ENCODE measurements at places on chromosomes 1 and 21.
A peak's percentile ranks its signal among the peaks of the same experiment; 100 is the strongest.

DNA sequence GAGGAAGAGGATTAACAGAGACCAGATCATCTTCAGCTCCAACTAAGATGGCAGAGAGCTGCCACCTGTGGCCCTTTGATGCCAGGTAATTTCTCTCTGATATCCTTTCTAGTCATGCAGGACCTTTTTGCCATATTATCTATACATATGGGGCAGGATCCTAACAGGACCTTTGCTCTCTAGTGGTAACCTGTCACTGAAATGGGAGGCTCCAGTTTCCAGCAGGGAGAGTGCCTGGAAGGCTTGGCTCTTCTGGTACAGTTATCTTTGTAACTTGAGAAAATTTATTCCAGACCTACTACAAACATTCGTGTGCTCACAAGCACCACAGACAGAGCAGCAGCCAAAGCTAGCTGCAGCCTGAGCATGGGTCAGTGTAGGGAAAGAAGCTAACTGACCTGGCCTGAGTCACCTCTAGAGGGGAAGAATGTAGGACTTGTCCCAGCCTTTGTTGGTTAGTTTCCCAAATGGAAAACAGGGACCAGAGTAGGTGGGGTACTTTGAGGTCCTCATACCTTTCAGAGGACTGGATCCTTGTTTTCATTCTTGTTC lies 86.5 kb upstream of the MACF1 start:
- H3K27ac ChIP-seq = no peak overlapping the region
- peaks cover 11% of the 10 kb centered on the region for H3K4me1 ChIP-seq
- H3K27me3 ChIP-seq = no peaks in the 10 kb centered on the region
- no peak overlapping the region for H3K4me3 ChIP-seq

DNA sequence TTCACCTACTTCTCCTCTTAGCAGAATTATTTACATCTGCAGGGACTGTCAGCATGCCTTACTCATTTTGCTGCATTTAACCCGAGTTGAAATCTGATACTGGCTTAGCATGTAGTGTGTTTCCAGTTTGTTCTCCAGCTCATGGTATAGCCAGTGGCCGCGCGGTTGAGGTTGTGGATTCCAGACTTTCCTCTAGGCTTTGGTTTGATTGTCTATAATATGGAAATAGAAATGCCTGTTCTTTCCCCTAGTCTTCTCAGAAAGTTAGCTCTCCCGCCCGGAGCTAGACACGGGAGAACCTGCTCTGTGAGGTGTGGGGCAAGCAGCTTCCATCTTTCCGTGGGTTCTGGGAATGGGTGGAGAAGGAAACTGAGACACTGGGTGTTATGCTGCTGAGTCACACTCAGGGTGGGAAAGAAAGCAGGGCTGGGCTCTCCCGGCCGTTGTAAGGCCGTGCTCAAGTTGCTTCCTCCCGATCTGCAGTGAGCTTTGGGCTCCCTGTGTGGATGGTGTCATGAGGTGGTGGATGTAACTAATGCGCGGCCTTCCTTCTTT lies 206.8 kb upstream of the TMEM51 start:
- H3K27me3 ChIP-seq = no peaks in the 10 kb centered on the region
- H3K27ac ChIP-seq = no peak overlapping the region
- H3K36me3 ChIP-seq = no peaks in the 10 kb centered on the region

GRCh38 chr1:66770240-66770639 lies 18.0 kb downstream of the DYNLT5 start:
- no peak overlapping the region for H3K4me3 ChIP-seq
- no peak overlapping the region for H3K27ac ChIP-seq
- no peaks in the 10 kb centered on the region for H3K36me3 ChIP-seq

- no peak overlapping the region for H3K4me3 ChIP-seq
- DNase-seq = no peak
- H3K4me1 ChIP-seq = no peaks in the 10 kb centered on the region
- H3K27ac ChIP-seq = no peak overlapping the region
Measured at GRCh38 chr1:160755461-160755860, 16.4 kb downstream of the SLAMF7 start.

- DNase-seq = no peak
- H3K4me3 ChIP-seq = no peak overlapping the region
- H3K27me3 ChIP-seq = no peaks in the 10 kb centered on the region
- H3K36me3 ChIP-seq = peaks cover 44% of the 10 kb centered on the region
- H3K27ac ChIP-seq = no peak overlapping the region
- H3K4me1 ChIP-seq = peaks cover 10% of the 10 kb centered on the region
Measured at GRCh38 chr21:46316708-46317324, 6.9 kb downstream of the C21orf58 start.

- H3K27me3 ChIP-seq = no peaks in the 10 kb centered on the region
- no peak for DNase-seq
- H3K4me3 ChIP-seq = no peak overlapping the region
- H3K4me1 ChIP-seq = no peaks in the 10 kb centered on the region
Measured at GRCh38 chr1:55128418-55128995, 86.7 kb downstream of the USP24 start.

DNA sequence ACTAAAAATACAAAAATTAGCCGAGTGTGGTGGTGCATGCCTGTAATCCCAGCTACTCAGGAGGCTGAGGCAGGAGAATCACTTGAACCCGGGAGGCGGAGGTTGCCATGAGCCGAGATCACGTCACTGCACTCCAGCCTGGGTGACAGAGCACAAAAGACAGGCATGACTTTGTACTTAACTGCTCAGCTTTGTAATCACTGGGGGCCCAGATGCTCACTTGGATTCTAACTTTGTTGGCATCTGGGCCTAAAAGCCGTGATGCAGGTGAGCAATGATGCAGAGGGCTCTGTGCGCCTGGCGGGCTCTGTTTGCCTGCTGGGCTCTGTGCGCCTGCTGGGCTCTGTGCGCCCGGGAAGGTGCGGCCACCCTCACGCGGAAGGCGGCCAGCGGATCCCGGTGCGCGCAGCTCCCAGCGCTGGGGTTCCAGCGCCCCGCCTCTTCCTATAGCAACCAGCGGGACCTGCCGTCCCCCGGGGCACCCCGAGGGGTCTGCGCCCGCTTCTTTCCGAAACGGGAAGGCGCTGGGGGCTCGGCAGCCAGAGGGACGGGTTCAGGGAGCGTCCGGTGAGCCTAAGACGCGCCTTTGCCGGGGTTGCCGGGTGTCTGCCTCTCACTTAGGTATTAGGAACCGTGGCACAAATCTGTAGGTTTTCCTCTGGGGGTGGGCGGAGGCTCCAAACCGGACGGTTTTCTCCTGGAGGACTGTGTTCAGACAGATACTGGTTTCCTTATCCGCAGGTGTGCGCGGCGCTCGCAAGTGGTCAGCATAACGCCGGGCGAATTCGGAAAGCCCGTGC lies 31.7 kb downstream of the PRMT2 start:
- DNase-seq = no peak
- no peaks in the 10 kb centered on the region for H3K27me3 ChIP-seq
- peak overlapping the region; percentile 88 for H3K4me3 ChIP-seq
- H3K36me3 ChIP-seq = peaks cover 9% of the 10 kb centered on the region

DNA sequence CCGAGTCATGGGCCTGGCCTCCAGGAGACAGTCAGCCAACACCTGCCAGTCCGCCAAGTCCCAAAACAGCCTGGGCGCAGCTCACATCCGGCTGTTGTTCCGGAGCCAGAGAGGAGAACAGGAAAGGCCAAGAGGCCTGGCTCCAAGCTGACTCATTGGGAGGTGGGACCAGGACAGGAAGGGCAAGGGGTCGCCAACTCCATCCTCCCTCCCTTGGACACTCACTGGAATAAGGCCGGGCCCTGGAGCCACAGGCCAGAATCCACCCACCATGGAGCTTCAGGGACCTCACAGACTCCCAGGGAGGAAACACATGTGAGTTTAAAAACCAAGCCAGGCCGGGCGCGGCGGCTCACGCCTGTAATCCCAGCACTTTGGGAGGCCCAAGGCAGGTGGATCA lies 25.1 kb upstream of the CLIC4 start:
- no peak for DNase-seq
- H3K4me3 ChIP-seq = no peak overlapping the region
- no peaks in the 10 kb centered on the region for H3K27me3 ChIP-seq
- peaks cover 2% of the 10 kb centered on the region for H3K4me1 ChIP-seq
- no peak overlapping the region for H3K27ac ChIP-seq

DNA sequence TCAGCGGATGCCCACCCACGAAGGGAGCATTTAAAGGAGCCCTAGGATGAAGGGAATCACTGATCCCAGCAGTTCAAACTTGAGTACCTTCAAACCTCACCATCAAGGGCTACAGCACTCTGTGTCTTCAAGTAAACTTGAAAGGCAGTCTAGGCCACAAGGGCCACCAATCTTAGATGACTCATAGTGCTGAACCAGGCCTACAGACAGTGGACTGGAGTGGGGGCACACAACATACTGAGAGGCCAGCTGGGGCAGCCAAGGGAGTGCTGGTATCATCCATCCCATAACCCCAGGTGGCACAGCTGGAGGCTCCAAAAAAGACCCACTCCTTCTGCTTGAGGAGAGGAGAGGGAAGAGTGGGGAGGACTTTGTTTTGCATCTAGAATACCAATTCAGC lies 345.4 kb downstream of the DUSP10 start:
- H3K4me1 ChIP-seq = no peaks in the 10 kb centered on the region
- no peak overlapping the region for H3K4me3 ChIP-seq
- H3K36me3 ChIP-seq = no peaks in the 10 kb centered on the region
- no peak overlapping the region for H3K27ac ChIP-seq
- DNase-seq = no peak
- no peaks in the 10 kb centered on the region for H3K27me3 ChIP-seq
